Activated naive CD8-positive, alpha-beta T cell treated with anti-CD3 and anti-CD28 coated beads, Interleukin-2, amount 50 U/mL, for 24 hours (primary cell): ENCODE measurements at places on chromosomes 2 and 18.

DNA sequence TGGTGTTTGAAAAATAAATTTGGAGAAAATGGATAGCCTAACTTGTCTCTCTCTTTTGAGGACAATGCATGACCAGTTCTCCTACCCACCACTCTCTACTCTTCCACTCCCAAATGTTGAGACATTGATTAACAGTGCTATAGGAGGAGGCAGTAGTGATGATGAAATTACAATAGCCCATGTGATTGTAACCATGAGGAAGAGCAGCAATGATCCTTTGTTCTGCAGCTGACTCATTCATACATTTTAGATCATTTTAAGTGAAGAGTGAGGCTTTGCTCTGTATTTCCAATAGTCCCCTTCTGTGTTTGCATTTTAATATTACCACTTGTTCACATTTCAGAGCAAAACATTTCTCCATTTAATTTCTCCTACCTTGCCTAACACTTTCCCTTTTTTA, 592.3 kb downstream of the THSD7B start:
- no peaks in the 10 kb centered on the region for H3K27me3 ChIP-seq
- no peak overlapping the region for H3K4me3 ChIP-seq
- DNase-seq, result no peak
- no peak overlapping the region for H3K27ac ChIP-seq

- no peaks in the 10 kb centered on the region for H3K4me1 ChIP-seq
- H3K27me3 ChIP-seq, result no peaks in the 10 kb centered on the region
- DNase-seq, result no peak
- H3K36me3 ChIP-seq, result no peaks in the 10 kb centered on the region
These were observed 51.7 kb upstream of the MYL1 start for GRCh38 chr2:210366675-210367080.

- peaks cover 24% of the 10 kb centered on the region for H3K36me3 ChIP-seq
- H3K4me3 ChIP-seq, result peak overlapping the region; percentile 99
- no peak for DNase-seq
- H3K27ac ChIP-seq, result peak overlapping the region; percentile 81
These were observed 767 bp downstream of the TPRKB start for GRCh38 chr2:73736378-73736777.

- H3K27me3 ChIP-seq, result no peaks in the 10 kb centered on the region
- no peak overlapping the region for H3K4me3 ChIP-seq
- H3K27ac ChIP-seq, result no peak overlapping the region
- DNase-seq, result no peak
These were observed 146.6 kb downstream of the MAP4K4 start for GRCh38 chr2:101844055-101844635.

DNA sequence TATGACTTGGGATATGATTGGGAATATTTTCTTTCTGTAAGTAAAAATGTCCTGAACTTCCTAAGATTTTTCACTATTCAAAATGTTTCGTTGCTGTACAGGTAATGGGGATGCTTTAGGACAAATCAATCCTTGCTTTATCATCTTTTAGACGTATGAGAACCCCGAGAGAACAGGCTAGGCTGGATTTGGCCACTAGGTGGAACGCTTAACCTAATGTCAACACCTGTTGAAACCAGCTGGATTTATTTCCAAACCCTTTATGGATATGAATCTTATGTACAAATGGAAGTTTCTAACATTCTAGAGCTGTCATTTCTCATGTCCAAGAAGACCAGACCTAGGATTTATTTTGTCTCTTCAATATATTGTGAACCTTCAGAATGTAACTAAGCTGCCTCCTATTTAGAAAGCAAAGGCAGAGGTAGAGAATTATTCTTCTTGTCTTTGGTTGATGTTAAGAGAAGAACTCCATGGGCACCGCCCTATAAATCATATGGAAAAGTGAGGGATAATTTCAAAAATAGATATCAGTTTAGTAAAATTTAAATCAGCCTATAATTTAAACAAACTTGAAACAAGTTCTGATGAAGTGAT, 96.7 kb downstream of the PMAIP1 start:
- DNase-seq, result peak; percentile 9
- no peaks in the 10 kb centered on the region for H3K4me1 ChIP-seq
- peaks cover 36% of the 10 kb centered on the region for H3K27me3 ChIP-seq
- no peak overlapping the region for H3K27ac ChIP-seq
- no peak overlapping the region for H3K4me3 ChIP-seq
- no peaks in the 10 kb centered on the region for H3K36me3 ChIP-seq

- peaks cover 7% of the 10 kb centered on the region for H3K27me3 ChIP-seq
- no peaks in the 10 kb centered on the region for H3K36me3 ChIP-seq
- no peak overlapping the region for H3K4me3 ChIP-seq
- no peak for DNase-seq
- no peak overlapping the region for H3K27ac ChIP-seq
These were observed 6.0 kb upstream of the UGT1A5 start for GRCh38 chr2:233706720-233707119.

GRCh38 chr2:880201-880970, 70.3 kb upstream of the SNTG2 start:
- H3K4me3 ChIP-seq, result no peak overlapping the region
- H3K27me3 ChIP-seq, result peaks cover 22% of the 10 kb centered on the region
- no peak overlapping the region for H3K27ac ChIP-seq
- H3K4me1 ChIP-seq, result peaks cover 2% of the 10 kb centered on the region
- no peaks in the 10 kb centered on the region for H3K36me3 ChIP-seq

DNA sequence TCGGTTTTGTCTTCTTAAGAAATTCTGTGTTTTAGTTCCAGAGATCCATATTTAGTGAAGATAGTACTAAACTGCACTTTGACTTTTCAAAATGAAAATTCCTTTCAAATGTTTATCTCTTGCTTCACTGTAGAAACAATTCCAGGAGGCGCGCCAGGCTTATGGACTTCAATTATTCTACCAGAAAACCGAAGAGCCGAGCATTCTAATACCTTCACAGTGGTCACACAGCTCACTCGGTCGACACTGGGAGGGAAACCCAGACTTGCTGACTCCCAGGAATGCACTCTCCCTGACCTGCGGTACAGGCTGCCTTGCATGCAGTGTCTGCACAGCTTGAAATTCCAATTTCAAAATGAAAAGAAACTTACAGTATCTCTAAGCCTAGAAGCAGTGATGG, 119.9 kb upstream of the PIEZO2 start:
- H3K4me3 ChIP-seq, result no peak overlapping the region
- H3K27ac ChIP-seq, result no peak overlapping the region
- no peaks in the 10 kb centered on the region for H3K4me1 ChIP-seq

DNA sequence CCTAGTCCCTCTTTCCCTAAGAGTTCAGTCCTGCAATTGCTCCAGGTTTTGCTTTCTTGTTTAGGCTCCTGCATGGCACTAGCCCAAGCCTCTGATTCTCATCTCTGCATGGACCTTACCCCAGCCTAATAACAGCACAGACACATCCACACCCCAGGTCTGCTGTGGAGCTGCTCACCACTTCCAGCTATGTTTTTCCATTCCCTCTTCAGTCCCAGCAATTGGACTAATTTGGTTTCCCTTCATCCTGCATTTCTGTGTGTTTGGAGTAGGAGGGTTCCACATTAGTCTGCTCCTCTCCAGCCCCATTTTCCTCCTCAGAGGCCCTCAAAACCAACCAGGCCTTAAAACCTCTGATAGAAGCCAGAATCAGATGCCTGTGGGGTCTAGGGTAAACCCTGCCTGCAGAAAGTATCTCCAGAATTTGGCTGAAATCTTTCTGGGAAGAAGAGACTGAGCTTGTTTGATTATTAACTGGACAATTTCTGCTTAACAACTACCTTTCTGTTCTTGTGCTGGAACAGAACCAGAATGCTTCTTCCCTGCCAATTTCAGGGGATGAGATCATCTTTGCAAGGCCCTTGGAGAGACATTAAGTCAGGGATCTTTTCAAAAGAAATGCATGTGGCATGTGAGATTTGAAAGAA, 95.9 kb downstream of the GFPT1 start:
- H3K4me1 ChIP-seq, result no peaks in the 10 kb centered on the region
- no peak overlapping the region for H3K27ac ChIP-seq
- H3K27me3 ChIP-seq, result peaks cover 4% of the 10 kb centered on the region
- H3K36me3 ChIP-seq, result no peaks in the 10 kb centered on the region

DNA sequence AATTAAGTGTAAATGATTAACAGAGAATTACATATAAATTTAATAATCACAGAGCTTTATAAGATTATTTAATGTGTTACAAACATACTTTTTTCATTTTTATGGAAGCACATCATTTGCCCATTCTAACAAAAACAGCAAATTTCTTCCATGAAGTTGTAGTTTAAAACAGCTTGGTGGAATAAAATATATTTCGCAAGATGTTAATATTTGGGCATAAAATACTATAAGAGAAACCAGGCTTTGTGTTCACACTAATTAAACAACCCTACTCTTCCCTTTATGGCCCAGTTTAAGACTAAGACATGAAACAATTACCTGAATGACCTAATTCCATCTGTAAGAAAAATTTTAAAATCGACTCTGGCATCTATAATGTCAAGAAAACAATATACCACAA, 69.4 kb downstream of the LNPK start:
- H3K36me3 ChIP-seq, result peaks cover 36% of the 10 kb centered on the region
- DNase-seq, result no peak
- H3K27ac ChIP-seq, result no peak overlapping the region
- H3K4me1 ChIP-seq, result no peaks in the 10 kb centered on the region

DNA sequence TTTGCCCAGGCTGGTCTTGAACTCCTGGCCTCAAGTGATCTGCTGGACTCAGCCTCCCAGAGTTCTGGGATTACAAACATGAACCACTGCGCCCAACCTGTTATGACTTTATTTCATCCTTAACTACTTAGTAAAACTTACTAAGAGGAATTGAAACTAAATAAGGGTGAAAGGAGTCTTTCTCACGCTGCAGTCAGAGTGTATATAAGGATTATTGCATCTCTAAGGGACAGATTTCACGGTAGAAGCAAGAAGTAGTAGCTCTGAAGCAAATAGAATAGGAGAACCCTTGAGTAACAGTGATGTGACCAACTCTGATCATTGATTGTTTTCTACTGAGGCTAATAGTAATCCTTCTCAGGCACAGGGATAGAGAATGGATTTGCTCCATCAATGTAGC, 960.1 kb downstream of the CPS1 start:
- H3K27ac ChIP-seq, result no peak overlapping the region
- H3K27me3 ChIP-seq, result no peaks in the 10 kb centered on the region
- no peak for DNase-seq
- no peak overlapping the region for H3K4me3 ChIP-seq

DNA sequence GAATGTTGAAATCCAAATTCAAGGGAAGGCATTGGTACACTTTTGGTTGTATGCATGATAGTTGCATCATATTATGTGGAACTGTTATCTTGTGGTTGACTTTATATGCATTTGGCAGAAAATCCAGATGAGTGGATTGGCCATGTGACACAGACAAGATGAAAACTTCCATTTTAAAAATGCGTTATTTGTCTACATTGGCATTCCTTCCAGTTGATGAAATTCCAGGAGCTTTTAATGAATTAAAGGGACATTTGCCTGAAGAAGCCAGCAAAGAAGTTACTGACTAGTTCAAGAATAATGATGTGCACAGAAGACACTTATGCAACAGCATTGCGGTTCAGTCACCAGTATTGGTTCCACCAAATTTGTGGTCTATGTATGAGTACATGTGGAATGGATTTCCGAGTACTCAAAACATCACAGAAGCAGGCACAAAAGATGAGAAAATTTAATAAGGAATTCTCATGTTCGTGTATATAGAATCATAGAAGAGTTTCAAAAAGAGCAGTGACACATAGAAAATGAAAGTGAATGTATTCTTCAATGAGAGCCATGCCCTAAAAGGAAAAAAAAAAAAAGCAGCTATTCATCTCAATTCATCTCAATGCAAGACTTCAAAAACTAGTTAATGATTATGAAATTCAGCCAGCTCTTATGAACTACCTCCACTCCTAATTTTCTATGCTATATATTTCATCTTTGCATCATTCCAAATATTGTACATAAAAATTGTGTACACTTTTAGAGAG, 232.1 kb downstream of the RBM43 start:
- no peak for DNase-seq
- no peak overlapping the region for H3K4me3 ChIP-seq
- H3K27me3 ChIP-seq, result no peaks in the 10 kb centered on the region
- no peaks in the 10 kb centered on the region for H3K36me3 ChIP-seq

- DNase-seq, result no peak
- peaks cover 2% of the 10 kb centered on the region for H3K27me3 ChIP-seq
- H3K36me3 ChIP-seq, result no peaks in the 10 kb centered on the region
- no peaks in the 10 kb centered on the region for H3K4me1 ChIP-seq
- H3K4me3 ChIP-seq, result no peak overlapping the region
These were observed 103.5 kb downstream of the UPP2 start for GRCh38 chr2:158205215-158205614.

DNA sequence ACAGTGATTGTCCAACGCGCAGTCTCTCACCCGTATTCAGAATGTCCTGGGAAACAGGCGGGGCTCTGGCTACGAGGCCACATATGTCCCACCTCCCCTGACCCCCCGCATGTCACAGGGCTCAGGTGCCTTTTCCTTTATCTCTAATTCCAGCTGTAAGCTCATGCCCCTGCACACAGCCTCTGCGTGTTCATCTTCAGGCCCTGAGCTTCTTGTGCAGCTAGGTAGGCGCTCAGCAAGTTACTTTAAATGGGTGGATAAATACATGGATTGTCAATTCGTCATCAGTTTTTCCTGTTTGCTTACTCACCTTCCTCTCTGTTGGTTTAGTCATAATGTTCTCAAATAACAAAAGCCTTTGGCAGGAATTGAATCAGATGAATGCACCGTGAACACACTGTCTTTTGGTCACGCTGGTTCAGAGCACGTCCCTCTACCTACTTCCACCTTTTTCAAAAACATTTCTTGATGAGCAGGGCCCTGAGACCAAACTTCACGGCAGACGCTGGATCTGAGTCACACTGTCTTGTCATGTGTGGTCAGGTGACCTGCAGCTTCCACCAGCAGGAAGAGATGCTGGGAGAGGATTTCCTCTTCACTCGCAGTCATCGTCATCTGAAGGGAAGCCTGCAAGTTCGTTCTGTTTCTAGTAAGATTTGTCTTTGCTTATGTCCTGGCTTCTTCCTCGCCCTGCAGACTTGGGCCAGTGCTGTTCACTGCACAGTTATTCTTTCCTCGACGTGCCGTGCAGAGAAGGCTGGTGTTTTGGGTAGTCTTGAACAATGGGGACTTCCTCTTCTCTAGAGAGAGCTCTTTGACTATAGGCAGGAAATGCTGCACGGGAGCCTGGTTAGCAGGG, 138.1 kb downstream of the PTGR3 start:
- DNase-seq, result peak; percentile 56
- peaks cover 5% of the 10 kb centered on the region for H3K36me3 ChIP-seq
- H3K4me3 ChIP-seq, result peak overlapping the region; percentile 81
- H3K27ac ChIP-seq, result peak overlapping the region; percentile 96
- H3K4me1 ChIP-seq, result peaks cover 32% of the 10 kb centered on the region

- no peaks in the 10 kb centered on the region for H3K36me3 ChIP-seq
- H3K4me3 ChIP-seq, result no peak overlapping the region
- no peak overlapping the region for H3K27ac ChIP-seq
These were observed 47.6 kb downstream of the TNS1 start for GRCh38 chr2:217954971-217955740.

GRCh38 chr2:216234106-216234505, 125.0 kb downstream of the XRCC5 start:
- no peaks in the 10 kb centered on the region for H3K4me1 ChIP-seq
- H3K27ac ChIP-seq, result no peak overlapping the region
- H3K36me3 ChIP-seq, result peaks cover 8% of the 10 kb centered on the region
- H3K4me3 ChIP-seq, result no peak overlapping the region

- no peak overlapping the region for H3K27ac ChIP-seq
- H3K36me3 ChIP-seq, result peaks cover 25% of the 10 kb centered on the region
- no peak overlapping the region for H3K4me3 ChIP-seq
- no peak for DNase-seq
- H3K27me3 ChIP-seq, result no peaks in the 10 kb centered on the region
These were observed 28.0 kb downstream of the INO80C start for GRCh38 chr18:35469725-35470124.

- H3K36me3 ChIP-seq, result no peaks in the 10 kb centered on the region
- no peak for DNase-seq
- H3K4me1 ChIP-seq, result no peaks in the 10 kb centered on the region
- peaks cover 2% of the 10 kb centered on the region for H3K27me3 ChIP-seq
- no peak overlapping the region for H3K27ac ChIP-seq
These were observed 259.9 kb downstream of the NDUFA10 start for GRCh38 chr2:239765076-239765845.
